ENCODE measurements at places on chromosomes 7 and 10.

- no peak for DNase-seq
Observed at GRCh38 chr7:100008525-100008924, 6.9 kb upstream of the ZKSCAN1 start.

- DNase-seq = no peak
Observed at GRCh38 chr10:20598590-20598989, 298.5 kb downstream of the NEBL start.

GRCh38 chr10:3716093-3716492, 68.9 kb downstream of the KLF6 start:
- no peak for DNase-seq

- no peak for DNase-seq
Observed at GRCh38 chr7:118153551-118154177, 30.3 kb upstream of the LSM8 start.

- no peak for DNase-seq
Observed at GRCh38 chr7:44065431-44066110, at the start of gene PGAM2. TSS of gene PGAM2 (minus strand) at chr7:44065567. CDS start at chr7:44065529, 38 bp downstream.

- no peak for DNase-seq
Observed at GRCh38 chr10:18238870-18239485, 98.8 kb downstream of the CACNB2 start.

- DNase-seq = no peak
Observed at GRCh38 chr10:46198516-46198915, 88.3 kb upstream of the ANTXRL start.

- DNase-seq = no peak
Observed at GRCh38 chr7:133478591-133479135, 225.8 kb downstream of the EXOC4 start.

DNA sequence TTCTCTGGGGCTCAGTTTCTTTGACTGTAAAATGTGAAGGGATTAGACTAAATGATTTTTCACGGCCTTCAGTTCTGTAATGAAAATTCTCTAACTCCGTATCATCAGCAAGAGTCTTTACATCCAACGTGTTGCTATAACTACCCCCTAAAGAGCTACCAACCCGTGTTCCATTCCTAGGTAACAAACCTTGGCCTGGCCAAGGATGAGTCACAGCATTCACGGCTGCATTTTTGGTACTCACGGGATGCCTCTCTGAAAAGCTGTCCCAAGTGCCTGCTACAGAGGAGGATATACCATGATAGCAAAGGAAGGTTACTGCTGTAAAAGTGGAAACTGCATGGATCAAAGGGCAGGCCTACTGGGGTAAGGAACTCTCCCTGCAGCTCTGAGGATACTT, 5.9 kb downstream of the LRRC4 start:
- no peak for DNase-seq

GRCh38 chr10:7826971-7827370, 8.7 kb downstream of the TAF3 start:
- no peak for DNase-seq

GRCh38 chr10:80596391-80597257, 58.9 kb downstream of the SH2D4B start:
- DNase-seq = no peak

DNA sequence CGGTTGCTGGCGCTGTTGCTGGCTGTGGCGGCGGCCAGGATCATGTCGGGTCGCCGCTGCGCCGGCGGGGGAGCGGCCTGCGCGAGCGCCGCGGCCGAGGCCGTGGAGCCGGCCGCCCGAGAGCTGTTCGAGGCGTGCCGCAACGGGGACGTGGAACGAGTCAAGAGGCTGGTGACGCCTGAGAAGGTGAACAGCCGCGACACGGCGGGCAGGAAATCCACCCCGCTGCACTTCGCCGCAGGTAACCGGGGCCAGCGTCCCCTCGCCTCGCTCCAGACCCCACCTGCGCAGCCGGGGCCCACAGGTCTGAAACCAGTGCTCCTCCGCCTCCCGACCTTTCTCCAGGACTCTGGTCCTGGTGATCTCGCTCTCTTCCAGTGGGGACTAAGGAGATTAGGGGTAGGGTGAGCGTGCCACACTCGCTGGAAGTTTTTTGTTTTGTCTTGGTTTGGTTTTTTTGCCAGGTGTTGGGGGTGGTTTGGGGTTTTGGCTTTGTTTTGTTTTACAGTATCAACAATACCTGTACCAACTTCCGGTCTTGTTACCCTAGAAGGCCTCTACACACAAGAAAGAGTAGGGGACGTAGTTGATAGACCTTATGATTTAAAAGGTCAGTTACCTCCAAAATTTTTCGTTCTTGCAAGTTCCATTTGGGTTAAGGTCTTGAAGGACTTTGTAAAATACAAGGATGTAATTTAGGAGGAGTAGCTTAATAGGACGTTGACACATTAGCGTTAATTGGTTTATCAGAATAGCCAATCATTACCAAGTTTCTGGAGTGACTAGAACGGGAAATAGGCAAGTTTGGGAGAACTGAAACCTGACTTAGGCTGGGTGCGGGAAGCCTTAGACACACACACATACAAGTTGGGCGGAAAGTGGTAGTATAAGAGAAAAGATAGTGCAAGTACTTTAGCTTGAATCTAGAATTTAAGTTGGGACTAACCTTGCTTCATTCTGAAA, 704 bp downstream of the TNKS2 start:
- no peak for DNase-seq

- DNase-seq = no peak
Observed at GRCh38 chr7:25804154-25804553, 347.8 kb upstream of the NFE2L3 start.

DNA sequence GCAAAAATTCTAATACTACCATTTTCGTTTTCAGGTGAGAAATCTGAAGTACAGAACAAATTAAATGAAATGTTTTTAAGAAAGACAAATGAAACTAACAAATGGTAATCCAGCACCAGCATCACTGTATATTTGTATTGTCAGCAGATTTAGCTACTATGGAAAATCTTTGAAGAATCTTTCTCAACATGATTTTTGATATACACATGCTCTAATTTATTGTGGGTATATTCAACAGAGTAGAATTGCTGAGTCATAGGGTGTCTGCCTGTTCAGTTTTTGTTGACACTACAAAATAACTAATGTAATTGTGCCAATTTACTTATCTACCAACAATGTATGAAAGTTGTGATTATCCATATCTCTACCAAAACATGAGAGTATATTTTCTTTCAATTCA, 437.6 kb downstream of the PCDH15 start:
- DNase-seq = no peak

DNA sequence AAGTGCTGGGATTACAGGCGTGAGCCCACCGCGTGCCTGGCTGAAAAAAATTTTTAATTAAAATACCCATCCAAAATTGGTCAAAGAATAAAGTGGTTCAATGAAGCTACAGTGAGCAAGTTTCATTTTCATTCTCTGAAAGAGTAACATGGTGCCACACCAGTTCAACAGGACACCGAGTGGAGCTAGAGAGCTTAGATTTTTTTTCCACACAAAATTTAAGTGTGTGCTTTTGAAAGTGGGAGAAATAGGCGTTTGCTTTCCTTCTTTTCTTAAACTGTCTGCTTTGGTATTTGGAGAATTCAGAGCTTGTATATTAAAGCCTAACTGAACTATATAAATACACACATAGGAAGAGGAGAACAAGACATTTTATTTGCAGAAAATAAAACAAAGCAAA, 43.4 kb downstream of the BPGM start:
- DNase-seq = no peak

DNA sequence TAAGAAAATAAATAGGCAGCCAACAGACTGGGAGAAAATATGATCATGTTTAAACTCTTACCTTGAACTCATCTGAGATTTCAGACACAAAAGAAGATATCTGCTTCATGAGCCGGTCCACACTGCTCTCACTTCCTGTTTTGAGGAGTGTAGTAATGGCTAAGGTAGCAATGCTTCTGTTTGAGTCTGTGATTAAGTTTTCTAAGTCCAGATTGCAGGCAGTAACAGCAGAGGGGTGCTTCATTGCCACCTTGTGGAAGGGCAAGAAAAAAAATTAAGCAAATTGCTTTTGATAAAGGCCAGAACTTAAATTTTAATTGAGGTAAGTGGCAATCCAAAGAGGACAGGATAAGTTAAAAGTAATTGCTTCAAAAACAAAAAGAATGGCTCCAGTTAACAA, 69.1 kb downstream of the MEST start:
- DNase-seq = no peak

GRCh38 chr7:128067983-128068382, 36.7 kb upstream of the LRRC4 start:
- DNase-seq = no peak

DNA sequence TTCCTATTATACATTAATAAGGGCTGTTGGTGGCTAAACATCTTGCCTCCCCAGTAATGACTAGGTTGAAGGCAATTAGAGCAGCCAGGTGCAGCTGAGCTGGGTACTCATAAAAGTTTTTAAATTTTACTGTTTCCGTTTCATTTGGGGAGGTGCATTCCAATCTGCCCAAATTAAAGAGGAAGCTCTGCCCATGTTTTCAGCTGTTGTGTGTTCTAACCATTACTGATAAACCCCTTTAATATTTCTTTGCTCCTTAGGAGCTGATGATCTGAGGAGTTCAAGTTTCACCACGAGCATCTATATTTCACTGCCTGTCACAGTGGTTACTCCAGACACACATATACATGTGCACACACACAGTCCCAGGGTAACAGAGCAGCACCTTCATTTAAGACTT, 94.4 kb downstream of the JAZF1 start:
- DNase-seq = no peak

DNA sequence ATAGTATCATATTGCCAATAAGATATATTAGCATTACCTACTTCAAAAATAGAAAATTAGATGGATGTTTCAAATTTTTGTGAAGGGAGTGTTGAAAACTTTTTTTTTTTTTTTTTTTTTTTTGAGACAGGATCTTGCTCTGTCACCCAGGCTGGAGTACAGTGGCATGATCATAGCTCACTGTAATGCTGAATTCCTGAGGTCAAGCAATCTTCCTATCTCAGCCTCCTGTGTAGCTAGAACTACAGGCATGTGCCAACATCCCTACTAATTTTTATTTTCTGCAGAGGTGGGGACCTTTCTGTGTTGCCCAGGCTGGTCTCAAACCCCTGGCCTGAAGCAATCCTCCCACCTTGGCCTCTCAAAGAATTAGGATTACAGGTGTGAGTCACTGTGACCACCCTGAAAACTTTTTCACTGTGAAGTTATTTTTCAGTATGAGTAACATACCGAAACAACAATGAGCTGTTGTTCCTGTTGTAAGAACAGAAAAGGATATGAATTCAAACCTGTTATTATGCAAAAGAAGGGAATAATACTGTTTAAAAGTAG, 266.9 kb downstream of the NEBL start:
- no peak for DNase-seq

GRCh38 chr10:43852149-43852548, 203.5 kb upstream of the ZNF32 start:
- DNase-seq = no peak

DNA sequence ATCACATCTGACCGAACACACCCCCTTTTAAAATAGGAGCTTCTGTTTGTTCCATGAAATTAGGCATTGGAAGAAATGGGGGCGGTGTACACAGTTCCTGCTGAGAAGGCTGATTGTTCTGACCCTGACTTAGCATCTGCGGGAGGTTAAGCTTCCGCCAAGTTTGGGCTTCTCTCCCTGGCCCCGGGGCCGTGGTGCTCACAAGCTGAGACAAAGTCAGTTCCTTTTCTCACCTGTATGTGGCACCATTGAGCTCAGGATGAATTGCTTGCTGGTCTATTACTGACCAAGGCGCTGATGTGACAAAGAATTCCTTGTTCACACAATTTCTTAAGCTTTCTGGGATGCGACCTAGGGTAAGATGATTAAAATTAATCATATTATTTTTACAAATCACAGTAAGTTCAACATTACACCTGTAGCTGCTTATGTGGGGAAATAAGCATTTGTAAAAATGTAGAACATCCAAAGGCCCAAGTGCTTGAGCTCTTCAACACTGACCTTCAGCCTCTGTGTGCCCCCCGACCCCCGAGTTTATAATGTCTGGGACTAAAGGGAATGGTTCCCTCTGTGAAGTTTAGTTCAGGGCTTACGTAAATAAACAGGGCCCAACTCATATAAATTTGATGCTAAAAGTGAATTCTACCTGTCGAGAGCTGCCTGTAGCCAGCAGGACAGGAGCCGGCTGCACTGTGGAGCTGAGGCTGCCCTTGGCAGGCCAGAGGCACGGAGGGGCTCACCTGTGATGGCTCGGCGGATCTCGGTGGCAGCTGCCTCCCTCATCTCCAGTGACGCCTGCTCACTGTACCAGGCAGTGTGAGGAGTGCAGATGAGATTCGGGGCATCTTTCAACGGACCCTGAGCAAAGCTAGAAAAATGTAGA, 50.8 kb downstream of the ZRANB1 start:
- no peak for DNase-seq

GRCh38 chr10:11150879-11151415, 133.3 kb downstream of the CELF2 start:
- no peak for DNase-seq

DNA sequence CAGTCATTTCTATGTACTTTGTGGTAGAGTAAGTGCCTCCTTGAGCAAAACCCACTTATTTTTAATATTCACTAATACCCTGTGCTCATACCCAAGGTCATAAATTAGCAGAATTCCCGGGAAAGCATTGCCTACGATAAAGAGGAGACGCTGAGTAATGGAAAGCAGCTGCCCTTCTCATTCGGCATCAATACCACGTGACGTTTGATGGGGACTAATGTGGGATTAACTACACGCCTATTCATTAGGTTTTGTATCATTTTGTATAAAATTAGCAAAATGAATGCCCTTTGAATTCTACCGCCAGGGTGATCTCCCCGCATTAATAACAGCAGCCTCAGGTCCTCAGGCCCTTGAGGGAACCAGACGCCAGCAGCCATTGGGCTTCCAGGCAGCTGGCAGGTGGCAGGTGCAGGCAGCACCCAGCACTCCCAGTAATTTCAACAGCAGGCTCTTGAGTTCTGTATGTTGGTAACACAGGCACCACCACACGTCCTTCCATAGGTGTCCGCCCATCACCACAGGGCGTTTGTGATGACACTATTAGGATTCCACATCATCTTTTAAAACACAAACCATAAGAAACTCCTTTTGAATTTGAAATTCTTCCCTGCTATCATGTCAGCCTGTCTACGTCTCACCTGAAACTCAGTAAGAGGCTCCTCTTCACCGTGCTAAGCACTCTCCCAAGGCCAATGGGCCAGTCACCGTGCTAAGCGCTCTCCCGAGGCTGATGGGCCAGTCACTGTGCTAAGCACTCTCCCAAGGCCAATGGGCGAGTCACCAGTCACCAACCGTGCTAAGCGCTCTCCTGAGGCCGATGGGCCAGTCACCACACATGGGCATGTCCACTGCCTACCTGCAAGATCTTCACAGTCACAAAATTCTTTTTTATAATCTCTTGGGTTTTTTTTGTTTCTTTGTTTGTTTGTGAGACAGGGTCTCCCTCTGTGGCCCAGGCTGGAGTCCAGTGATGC, 509.4 kb downstream of the PTPRN2 start:
- DNase-seq = no peak

- no peak for DNase-seq
Observed at GRCh38 chr7:96017877-96018276, 245.5 kb downstream of the DYNC1I1 start.

DNA sequence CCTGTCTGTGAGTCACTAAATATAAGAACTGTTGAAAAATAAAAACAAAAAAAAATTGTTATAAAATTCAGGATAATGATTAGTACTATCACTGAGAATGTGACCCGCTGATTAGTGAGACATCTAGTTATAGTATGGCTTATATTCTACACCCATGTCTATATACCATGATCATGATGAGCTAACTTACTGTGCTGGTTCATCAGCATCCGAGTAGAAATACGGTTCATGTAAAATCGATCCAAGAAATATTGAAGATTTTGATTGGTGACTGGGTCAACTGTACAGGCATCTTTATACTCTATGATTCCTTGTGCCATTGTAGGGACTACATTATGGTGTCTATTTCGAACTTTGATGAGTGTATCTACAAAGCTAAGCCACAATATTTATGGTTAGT, 3.7 kb downstream of the PDK4 start:
- DNase-seq = no peak

All from cortex of kidney (tissue), 1 donor.